ENCODE measurements at places on chromosomes 16 and 17.

DNA sequence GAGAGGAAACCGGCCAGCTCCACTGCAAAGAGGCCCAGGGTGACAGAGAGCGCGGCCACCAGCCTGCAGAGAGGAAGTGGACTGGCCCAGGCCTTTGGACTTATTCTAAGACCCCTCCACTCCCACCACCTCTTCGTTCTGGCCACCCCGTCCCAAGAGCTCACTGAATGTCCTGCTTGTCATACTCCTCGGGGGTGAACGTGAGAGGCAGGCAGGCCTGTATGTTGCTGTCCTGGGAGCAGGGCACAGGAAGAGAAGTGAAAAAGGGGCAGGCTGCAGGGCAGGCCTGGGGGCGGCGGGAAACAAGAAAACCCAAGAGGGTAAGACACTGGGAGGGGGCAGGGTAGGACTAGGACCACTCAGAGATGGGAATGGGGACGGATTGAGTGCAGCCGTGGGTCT is 384 bp downstream of the TMEM107 start:
- no peak for DNase-seq

DNA sequence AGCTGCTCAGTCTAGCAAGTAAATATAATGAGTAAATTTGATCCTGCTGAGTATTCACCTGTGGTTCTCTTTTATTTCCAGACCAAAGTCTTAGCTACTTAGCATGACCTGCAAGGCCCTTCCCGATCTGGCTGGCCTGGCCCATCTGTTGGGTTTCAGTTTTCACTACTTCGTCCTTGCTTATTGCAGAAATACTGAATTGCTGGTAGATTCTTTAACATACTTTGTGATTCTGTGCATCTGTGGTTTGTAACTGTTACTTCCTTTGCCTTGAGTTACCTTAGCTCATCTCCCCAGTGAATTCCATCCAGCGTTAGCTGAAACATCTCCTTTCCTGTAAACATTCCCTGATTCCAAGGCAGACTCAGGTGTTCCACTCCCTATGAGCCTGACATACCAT is 131.1 kb downstream of the PHKB start:
- DNase-seq, result no peak

DNA sequence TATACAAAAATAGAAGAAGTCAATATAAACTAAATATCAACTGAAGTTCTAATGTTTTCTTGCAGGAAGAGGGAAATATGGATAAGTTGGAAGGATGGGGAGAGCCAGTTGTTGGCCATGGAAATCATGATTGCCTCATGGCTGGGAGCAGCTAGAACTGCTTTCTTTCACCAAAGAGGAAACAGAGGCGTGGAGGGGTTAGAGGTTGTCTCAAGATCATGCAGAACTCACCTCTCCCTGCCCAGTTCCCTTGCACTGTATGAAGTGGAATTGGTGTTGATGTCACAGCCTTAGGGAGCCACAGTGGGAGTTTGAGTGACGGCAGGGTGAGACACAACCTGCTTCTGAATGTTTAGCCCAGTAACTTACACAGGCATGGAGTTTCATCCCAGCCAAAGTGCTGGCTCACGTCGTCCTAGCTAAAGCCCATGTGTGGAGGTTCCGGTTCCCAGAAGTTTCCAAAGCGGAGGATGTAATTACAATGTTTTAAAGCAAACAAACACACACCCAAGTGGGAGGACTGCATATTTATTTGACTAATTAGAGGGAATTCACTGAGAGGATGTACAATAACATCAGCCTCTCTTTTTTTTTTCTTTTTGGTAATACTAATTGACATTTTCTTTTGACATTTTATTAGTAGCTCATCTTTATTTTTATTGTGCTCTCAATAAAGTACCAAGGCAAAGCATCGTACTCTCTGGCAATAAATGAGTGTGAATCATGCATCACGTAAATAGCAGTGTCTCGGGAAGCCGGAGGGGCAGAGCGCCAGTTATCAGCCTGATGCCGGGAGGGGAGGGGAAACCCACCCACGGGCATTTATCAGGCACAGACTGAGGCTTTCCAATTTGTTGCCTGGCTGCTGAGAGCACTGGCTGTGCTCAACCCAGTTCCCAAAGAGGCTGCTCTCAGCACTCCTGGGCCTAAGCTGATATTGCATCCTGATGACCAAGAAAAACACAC is 118.7 kb upstream of the CDH5 start:
- DNase-seq, result no peak

GRCh38 chr17:28951428-28951990 is at the start of gene PHF12:
PHF12 (minus strand) TSS chr17:28951518; CDS start chr17:28950960, 558 bp downstream.
- peak; percentile 99 for DNase-seq

GRCh38 chr17:56773124-56773523 is 60.6 kb downstream of the C17orf67 start:
- no peak for DNase-seq

DNA sequence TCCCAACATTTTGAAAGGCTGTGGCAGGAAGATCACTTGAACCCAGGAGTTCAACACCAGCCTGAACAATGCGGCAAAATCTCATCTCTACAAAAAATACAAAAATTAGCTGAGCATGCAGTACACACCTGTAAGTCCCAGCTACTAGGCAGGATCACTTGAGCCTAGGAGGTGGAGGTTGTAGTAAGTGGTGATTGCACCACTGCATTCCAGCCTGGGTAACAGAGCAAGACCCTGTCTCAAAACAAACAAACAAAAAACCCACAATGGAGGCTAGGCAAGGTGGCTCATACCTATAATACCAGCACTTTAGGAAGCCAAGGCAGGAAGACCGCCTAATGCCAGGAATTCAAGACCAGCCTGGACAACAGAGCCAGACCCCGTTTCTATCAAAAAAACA is 12.0 kb downstream of the APPBP2 start:
- DNase-seq, result no peak

DNA sequence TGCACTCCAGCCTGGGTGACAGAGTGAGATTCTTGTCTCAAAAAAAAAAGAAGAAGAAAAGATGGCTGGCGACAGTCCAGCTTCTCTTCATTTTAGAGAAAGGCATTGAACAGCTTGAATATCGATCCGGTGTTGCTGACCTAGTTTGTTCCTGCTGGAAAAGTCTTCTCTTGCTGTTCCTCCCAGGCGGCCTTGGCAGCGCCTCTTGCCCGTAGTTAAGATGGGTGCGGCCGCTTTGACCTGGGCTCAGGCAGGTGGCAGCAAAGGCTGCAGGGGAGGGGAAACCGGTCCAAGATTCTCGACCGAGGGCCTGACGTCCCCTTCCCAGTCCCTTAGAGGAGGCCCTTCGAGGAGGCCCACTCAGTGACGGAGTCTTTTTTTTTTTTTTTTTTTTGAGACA is 3.8 kb upstream of the ZNF764 start:
- no peak for DNase-seq

- peak; percentile 31 for DNase-seq
Observed at GRCh38 chr17:72426948-72427760, 306.3 kb downstream of the SOX9 start.

DNA sequence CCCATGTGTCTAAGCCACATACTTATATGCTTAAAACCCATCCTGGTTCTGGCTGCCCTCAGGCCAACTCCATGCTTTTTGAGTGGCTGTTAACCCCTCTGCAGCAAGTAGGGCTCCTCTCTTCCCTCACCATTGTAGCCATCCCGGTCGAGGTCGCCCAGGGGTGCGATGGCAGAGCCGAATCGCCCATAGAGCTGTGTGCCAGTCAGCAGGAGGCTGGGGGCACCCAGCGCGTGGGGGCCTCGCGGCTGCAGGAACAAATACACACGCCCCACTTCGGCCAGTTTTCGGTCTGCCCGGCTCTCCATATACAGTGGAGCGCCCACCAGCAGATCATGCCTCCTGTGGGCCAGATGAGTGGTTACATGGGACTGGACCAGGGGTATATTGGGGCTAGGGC is 6.1 kb downstream of the ITGA2B start:
- no peak for DNase-seq

- DNase-seq, result no peak
Observed at GRCh38 chr16:89146211-89147005, 25.1 kb upstream of the CDH15 start.

- DNase-seq, result no peak
Observed at GRCh38 chr17:59668816-59669215, 38.4 kb downstream of the PTRH2 start.

GRCh38 chr16:48537275-48537674 is 72.7 kb downstream of the N4BP1 start:
- DNase-seq, result peak; percentile 51

- DNase-seq, result no peak
Observed at GRCh38 chr16:64363039-64363438, 758.8 kb downstream of the CDH11 start.

GRCh38 chr16:88691924-88692560 is 5.7 kb upstream of the SNAI3 start:
- no peak for DNase-seq

DNA sequence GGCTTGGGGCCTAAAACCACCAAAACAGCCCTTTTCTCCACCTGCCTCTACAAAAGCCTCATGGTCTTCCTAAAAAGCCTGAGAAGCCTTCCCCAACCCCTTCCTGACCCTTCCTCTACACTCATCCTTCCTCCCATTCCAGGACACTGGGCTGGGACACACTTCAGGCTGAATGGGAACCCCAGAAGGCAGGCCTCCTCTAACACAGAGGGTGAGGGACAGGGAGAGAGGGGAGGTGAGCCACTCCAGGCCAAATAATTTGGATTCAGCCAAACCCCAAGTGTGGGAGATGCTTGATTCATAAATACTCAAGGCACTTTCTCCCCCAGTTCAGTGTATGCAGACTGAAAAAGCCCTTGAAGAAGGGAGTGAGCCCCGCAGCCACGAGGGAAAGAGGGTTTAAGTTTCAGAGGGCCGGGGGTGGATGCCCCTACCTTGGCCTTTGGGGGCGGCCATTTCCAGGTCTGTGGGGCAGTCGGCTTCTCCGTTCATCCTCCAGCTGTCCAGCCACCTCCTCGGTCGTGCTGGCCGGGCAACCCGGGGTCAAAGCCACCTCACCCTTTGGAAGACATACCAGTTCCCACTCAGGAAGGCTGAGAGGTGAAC is 1.6 kb downstream of the UBTF start:
- no peak for DNase-seq

- DNase-seq, result no peak
Observed at GRCh38 chr17:50292465-50292864, 18.2 kb downstream of the TMEM92 start.

Data from NCI-H2107 (cell line).